ENCODE measurements at places on chromosomes 7 and 10.

DNA sequence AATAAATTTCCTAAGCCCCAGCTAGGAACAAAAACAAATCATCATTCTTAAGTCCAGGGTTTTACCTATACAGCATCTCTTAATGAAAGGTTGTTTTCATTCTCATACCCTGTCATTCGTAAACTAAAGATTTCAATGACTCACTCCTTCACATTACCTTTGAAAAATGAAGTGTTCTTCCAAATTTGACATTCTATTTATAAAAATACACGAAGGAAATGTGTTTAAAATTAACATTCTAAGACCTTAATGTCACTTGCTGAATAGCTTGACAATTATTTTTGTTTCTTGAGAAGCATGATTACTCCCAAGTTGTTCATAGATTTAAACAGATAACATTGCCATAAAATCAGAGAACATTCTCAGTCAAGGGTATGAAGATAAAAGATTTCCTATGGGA lies 1188.3 kb upstream of the SORCS1 start:
- no peak for DNase-seq

DNA sequence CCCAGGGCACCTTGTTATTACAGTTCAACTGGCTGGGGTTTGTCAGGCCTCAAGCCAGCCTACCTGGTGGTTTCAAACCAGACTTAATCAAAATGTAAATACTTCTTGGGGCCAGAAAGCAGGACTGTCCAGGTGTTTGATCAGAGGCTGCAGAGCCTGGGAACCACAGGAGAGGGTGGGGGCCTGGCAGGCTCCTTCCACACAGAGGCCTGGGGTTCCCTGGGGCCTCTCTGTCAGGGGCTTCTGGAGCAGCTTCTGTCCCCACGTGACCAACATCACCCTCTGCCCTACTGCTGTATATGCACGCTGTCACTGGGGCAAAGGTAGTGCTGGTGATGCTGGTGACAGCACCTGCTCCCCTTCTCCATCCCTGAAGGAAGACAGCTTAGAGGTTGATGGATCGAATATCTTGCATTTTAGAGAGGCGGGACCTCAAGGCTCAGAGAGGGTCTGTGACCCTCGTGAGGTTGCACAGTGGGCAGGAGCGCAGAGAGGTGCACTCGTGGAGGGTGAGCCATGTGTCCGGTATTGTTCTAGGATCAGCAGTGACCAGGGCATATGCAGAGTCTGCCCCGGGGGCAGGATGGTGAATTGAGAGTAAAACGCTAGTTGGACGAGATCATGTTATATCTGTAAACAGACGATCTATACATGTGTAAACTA lies 95.4 kb downstream of the GRK5 start:
- no peak for DNase-seq

DNA sequence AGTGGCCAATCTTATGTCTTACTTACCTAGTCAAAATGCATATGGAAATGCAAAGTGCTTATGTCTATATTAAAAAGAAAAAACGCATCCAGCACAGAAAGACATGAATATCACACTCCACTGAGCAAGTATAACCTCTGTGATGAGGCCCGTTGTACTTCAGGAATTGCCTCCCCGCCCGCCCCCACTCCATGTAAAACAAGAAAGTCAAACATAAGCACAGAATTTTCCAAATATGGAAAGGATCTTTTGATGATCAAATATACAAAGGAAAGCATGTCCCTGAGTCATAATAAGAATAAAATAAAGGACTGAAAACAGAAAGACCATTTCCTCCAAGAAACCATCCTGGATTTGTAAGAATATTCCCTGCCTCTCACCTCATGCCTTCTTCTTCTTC lies 229.1 kb downstream of the BAMBI start:
- no peak for DNase-seq

GRCh38 chr7:47611045-47611511 lies 29.2 kb upstream of the TNS3 start:
- no peak for DNase-seq

- no peak for DNase-seq
Observed at GRCh38 chr10:22580711-22581110, 133.7 kb downstream of the PIP4K2A start.

GRCh38 chr7:144786522-144786921 lies 49.3 kb downstream of the TPK1 start:
- no peak for DNase-seq

DNA sequence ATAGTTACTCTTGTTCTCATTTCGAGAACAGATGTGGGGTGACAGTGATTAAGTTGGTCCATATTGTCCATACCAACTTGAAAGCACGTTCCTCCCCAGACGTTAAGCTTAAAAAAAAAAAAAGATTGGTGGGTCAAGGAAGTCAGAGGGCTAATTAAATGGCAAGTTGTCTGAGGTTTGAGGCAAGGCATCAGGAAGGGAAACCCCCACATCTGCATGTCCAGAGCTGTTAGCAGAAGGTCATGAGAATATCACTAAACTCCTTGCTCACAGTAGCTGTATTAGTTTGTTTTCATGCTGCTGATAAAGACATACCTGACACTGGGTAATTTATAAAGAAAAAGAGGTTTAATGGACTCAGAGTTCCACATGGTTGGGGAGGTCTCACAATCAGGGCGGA lies 415.6 kb upstream of the FZD8 start:
- no peak for DNase-seq

- DNase-seq: no peak
Observed at GRCh38 chr7:18626717-18627116, 131.2 kb downstream of the HDAC9 start.

DNA sequence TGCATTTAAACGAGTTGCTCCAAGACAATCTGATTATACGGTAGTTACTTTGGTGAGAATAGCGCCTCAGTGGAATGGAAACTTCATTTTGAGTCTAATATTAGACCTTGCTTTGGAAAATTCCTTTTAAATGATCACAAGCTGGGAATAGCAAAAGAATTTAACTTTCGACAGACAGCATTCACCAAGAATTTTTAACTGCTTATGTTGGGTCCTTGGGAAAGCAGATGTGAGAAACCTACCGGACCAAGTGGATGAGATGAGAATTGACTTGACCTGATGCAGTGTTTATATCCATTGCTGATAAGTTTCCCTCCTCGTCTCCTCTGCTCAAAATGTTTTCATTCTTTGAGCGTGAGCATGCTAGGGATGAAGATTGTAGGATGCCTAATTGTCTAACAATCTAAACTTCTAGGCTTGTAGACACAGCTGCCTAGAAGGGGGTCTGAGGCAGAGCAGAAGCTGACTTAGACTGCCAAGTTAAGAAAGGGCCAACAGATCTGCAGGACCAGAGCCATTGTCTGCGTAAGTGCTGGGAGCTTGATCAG lies 126.9 kb downstream of the CNNM2 start:
- DNase-seq: no peak

GRCh38 chr7:68440866-68441265 lies 1157.4 kb upstream of the AUTS2 start:
- DNase-seq: no peak

DNA sequence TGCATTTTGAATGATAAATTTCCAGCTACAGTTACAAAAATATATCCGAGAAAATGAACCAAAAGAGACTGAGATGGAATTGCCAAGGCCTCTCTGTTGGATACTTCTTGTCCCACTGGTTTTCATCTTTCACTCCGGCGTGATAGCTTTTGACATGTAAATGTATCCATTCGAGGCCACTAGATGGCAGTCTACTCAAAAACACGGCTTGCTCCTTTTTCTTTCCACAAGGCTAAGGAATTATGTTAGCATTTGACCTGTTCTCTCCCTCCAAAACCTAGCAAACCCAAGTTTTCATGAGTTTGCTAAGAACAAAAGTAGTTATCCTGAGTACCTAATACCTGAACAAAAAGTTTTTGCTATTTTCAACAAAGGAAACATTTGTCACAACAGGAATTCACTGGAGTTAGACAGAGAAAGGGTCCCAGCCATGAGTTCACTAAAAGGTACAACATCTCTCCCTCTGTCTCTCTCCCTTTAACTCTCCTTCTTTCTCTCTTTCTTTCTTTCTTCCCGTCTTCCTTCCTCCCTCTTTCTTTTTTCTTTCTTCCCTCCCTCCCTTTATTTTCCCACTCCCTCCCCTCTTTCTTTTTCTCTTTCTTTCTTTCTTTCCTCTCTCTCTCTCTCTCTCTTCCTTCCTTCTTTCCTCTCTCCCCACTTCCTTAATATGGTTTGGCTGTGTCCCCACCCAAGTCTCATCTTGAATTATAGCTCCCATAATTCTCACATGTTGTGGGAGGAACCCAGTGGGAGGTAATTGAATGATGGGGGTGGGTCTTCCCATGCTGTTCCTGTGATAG lies 207.9 kb upstream of the MYO3A start:
- DNase-seq: no peak

- DNase-seq: no peak
Observed at GRCh38 chr7:73831834-73832651, 1.2 kb downstream of the CLDN4 start.

DNA sequence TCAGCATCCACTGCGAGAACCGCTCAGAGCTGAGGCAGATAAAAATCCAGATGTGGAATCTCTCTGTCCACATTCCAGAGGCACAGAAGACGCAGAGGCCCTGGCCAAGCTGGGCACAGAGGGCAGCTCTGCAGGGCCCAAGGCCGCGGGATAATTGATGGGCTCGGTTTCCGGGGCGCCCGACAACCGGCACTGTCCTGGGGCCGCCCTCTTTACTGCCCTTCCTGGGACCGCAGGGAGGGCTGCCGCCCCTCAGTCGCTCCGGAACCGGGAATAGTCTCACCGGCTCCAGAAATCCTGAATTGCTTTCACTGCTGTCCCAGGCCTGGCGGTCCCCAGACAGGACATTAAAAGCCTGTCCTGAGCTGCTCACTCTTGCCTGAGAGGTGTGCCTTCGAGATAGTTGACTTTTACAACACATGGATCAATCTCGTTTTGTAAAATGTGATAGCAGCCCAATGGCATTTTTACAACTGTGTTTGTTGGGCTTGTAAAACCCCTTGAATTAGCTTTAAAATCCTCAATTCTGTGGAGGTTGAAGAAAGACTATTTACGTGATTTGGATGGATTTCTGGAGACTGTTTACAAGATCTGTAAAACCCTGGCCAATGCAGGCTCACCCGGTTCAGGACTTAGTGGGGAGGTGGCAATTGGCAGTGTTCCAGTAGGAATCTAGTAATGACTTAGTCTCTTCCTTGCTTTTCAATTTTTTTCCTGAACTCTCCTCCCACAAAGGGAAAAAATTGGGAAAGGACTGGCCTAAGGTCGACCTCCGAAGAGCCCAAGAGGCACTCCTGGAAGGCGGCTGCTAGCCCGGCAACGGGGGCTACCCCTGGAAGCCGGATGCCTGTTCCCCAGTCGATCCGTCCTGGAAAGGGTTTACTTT lies 1.4 kb upstream of the HOXA6 start:
- no peak for DNase-seq

DNA sequence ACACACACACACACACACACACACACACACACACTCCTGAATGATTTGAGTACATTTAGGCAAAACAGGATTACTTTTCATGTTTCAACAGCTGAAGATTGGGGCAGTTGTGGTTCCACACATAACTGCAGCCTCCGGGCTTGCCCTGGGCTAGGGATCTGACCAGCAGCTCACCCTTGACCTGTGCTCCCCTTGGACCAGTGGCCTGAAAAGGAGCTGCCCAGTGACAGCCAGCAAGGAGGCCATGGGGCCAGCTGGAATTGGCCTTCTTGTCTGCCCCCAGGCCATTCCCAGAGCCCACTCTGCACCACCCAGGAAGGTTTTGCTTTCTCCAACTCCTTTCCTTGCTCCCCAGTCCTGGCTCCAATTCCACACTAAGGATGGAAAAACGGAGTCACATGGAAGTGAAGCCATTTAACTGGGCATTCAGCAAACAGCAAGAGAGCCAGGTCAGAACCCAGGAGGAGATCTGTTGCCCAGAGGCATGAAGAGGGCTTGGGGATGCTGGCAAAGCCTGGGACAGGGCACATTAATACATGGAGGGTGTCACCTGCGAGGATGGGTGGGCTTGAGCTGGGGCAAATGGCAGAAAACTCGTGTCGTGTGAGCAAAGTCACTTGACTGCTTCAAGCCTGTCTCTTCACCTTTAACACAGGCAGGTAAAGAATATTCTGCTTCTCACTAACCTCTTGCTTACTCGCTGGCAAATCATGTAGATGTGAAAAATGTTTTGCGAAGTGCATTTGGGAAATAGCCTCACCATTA lies 61.5 kb upstream of the GDF10 start:
- DNase-seq: no peak

GRCh38 chr10:104220522-104220921 lies 11.6 kb downstream of the CFAP43 start:
- no peak for DNase-seq

DNA sequence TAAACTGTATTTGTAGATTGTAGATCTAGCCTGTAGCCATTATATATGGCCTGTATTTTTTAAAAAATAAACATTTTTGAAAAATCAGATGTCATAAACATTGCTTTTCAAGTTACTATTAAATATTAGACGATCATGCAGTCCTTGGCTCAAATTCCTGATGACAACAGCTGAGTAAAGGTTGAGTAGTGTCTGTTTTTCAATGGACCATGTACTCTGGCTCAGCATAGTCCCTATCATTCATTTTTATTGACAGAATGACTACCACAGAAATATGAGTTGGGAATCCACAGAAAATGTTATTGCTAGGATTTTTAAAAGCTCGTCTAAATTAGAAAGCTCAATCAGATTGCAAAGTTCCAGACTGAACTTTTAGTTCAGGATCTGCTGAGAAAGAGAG lies 145.4 kb downstream of the SORCS1 start:
- no peak for DNase-seq

GRCh38 chr7:82740246-82740848 lies 296.8 kb upstream of the CACNA2D1 start:
- DNase-seq: no peak

DNA sequence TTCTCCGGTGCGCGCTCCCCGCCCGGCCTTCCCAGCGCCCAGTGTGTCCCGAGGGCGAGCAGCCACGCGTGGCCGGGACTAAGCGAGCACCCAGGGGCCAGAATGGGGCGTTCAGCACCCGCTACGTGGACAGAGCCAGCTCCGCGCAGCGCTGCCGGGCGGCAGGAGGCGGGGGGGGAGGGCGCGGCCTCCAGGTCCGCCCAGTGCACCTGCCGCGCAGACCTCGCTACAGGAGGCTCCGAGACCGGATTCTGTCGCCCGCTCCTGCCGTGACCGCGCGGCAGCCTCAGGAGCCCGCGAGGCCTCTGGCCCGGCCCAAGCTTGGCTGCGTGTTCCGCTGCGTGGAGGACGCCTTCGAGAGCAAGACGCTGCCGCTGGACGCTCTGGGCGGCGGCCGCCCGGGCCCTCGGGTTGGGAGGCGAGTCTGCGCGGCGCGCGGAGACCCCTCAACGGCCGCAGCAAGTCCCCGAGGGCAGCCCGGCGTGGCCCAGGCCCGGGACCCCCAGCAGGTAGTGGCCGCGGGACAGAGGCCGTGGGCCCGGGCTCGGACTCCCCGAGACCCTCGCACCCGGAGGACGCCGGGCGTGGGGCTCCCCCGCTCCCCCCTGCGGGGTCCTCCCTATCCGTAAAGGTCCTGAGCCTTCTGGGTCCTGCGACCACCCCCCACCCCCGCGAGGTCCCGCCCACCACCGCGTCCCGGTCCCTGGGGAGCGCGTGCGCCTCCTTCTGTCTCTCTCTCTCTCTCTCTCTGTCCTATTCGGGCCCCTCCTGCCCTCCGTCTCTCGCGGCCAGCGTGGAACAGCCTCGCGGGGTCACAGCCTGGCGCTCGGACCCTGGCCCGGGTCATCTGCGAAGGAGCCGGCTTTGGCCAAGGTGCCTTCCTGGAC lies 904 bp upstream of the DPYSL4 start:
- no peak for DNase-seq
